T-helper 17 cell (primary cell): ENCODE measurements at places on chromosomes 6 and 20. TPM values are rescaled to one million over a fixed set of nuclear protein-coding genes. Genes with fewer than 3 reads are reported as not detected.

DDO gene
- total RNA-seq, result 0.21 TPM

HCRTR2 gene
- total RNA-seq, result not detected

MTFR2 gene
- 4.5 TPM for total RNA-seq

GRCh38 chr20:4427940-4428586, 293.6 kb upstream of the PRND start:
- no peak overlapping the region for H3K4me3 ChIP-seq
- peaks cover 64% of the 10 kb centered on the region for H3K27me3 ChIP-seq
- no peaks in the 10 kb centered on the region for H3K36me3 ChIP-seq

SLA2 gene
- 31.4 TPM for total RNA-seq

DNA sequence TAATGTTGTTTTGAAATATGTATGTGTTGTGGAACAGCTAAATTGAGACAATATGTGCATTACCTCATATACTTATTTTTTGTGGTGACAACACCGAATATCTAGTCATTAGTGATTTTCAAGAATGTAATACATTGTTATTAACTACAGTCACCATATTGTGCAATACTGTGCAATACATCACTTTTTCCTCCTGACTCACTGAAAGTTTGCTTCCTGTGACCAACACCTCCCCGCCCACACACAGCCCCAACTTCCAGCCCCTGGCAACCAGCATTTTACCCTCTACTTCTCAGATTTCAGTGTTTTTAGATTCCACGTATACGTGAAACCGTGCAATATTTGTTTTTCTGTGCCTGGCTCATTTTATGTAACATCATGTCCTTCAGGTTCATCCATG, 627.9 kb downstream of the PRKN start:
- no peaks in the 10 kb centered on the region for H3K36me3 ChIP-seq
- H3K4me1 ChIP-seq, result no peaks in the 10 kb centered on the region
- no peak overlapping the region for H3K4me3 ChIP-seq
- no peak for DNase-seq
- H3K27ac ChIP-seq, result no peak overlapping the region

DNA sequence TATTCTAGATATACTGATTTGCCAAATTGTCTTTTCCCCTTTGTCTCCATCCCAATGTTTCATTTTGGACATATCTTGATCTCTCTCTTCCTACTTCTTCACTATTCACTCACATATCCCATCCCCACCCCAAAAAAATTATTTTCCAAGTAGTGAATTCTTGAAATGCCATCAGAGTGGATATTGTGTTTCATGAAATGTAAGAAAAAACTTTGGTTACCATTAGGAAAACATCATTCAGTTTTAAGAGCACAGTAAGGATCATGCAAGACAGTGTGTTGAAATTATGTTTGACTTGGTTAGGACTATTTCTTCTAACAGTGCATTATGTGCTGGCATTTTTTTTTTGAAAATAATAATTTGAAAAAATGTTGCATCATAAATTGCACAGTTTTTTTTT, 5.7 kb downstream of the RSPO3 start:
- no peak overlapping the region for H3K4me3 ChIP-seq
- peaks cover 76% of the 10 kb centered on the region for H3K27me3 ChIP-seq
- H3K36me3 ChIP-seq, result no peaks in the 10 kb centered on the region
- no peak for DNase-seq

GRCh38 chr6:168138436-168138835, 59.4 kb upstream of the FRMD1 start:
- no peak overlapping the region for H3K4me3 ChIP-seq
- H3K27ac ChIP-seq, result no peak overlapping the region
- no peaks in the 10 kb centered on the region for H3K36me3 ChIP-seq
- DNase-seq, result no peak
- no peaks in the 10 kb centered on the region for H3K4me1 ChIP-seq
- peaks cover 14% of the 10 kb centered on the region for H3K27me3 ChIP-seq

- no peaks in the 10 kb centered on the region for H3K36me3 ChIP-seq
- H3K4me1 ChIP-seq, result no peaks in the 10 kb centered on the region
- DNase-seq, result no peak
- no peak overlapping the region for H3K4me3 ChIP-seq
- no peaks in the 10 kb centered on the region for H3K27me3 ChIP-seq
- H3K27ac ChIP-seq, result no peak overlapping the region
Measured at GRCh38 chr6:81362246-81362645, 390.2 kb downstream of the TENT5A start.

DNA sequence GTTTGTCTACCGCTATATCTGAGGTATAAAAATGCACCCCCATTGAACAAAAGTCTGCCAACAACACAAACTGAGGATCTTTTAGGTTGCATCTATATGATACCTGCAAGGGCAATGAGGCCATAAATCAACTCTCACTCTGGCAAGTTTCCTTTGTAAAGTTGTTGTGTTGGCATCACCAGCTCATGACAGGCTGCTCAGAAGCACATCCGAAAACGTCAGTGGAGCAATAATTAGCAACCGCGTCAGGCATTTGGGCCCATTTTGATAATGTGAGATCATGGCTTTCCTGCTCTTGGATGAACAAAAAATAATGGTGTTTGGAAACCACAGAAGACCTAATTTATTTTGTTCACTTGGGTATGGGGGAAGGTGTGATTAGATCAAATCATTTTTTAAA, 12.0 kb upstream of the SLC22A3 start:
- no peaks in the 10 kb centered on the region for H3K4me1 ChIP-seq
- H3K36me3 ChIP-seq, result no peaks in the 10 kb centered on the region
- H3K27ac ChIP-seq, result no peak overlapping the region
- H3K27me3 ChIP-seq, result peaks cover 42% of the 10 kb centered on the region

GRCh38 chr6:43848671-43849391, 78.8 kb downstream of the VEGFA start:
- H3K4me1 ChIP-seq, result peaks cover 12% of the 10 kb centered on the region
- H3K27me3 ChIP-seq, result peaks cover 35% of the 10 kb centered on the region
- no peak for DNase-seq

GRCh38 chr6:106974336-106974998, at the start of gene CD24:
CD24 (minus strand) TSS chr6:106974729; CDS start chr6:106974646, 83 bp downstream.
- no peak within 1 kb of the TSS for H3K27ac ChIP-seq
- H3K4me3 ChIP-seq, result peak within 1 kb of the TSS; percentile 84
- no peaks in the 10 kb centered on the region for H3K36me3 ChIP-seq
- H3K27me3 ChIP-seq, result peaks cover 48% of the 10 kb centered on the region

GRCh38 chr6:125099211-125100073, 54.1 kb upstream of the TPD52L1 start:
- peak overlapping the region; percentile 82 for H3K4me3 ChIP-seq
- H3K36me3 ChIP-seq, result peaks cover under 1% of the 10 kb centered on the region
- peak overlapping the region; percentile 65 for H3K27ac ChIP-seq

DNA sequence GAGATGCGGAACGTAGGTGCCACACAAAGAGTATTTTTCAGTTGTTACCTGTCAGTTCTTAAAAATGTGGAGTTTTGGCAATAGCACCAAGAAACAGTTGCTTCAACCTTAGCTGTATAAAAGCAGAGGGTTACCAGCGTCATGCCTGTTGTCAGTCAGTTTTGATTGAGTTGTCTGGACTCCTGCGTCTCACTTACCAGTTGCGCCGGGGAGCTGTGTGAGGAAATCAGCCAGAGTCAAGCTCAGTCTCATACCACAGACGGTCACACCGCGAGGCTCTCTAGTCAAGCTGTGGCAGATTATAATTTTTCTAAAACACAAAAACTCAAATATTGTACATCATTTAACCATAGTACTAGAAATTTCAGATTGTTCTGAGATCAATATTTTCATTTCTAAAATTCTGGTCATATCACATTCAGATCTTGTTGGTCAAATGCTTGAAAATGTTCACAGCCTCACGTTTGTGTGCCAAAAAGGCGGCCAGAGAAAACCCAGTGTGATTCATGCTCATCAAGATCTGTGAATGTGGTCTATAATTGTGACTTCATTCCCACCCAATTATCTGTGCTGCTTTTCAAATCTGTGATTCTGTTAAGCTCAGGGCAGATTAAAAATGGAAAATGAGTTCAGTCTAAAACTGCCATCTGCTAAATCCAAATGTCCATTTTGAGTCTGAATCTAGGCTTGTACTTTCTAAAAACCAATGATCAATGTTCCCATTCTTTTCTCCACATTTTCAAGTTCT, 37.5 kb downstream of the SASH1 start:
- no peak overlapping the region for H3K4me3 ChIP-seq
- H3K4me1 ChIP-seq, result no peaks in the 10 kb centered on the region
- H3K36me3 ChIP-seq, result no peaks in the 10 kb centered on the region
- DNase-seq, result no peak
- H3K27me3 ChIP-seq, result peaks cover 5% of the 10 kb centered on the region

- DNase-seq, result no peak
- H3K27ac ChIP-seq, result no peak overlapping the region
- no peaks in the 10 kb centered on the region for H3K36me3 ChIP-seq
- no peaks in the 10 kb centered on the region for H3K27me3 ChIP-seq
- H3K4me1 ChIP-seq, result peaks cover 44% of the 10 kb centered on the region
- H3K4me3 ChIP-seq, result peak overlapping the region; percentile 45
Measured at GRCh38 chr20:47352332-47353238, 3.9 kb downstream of the ZMYND8 start.

- no peak overlapping the region for H3K4me3 ChIP-seq
- DNase-seq, result no peak
- H3K27ac ChIP-seq, result no peak overlapping the region
Measured at GRCh38 chr6:66051812-66052211, 344.8 kb upstream of the EYS start.

GRCh38 chr6:33856655-33857054, 52.9 kb upstream of the MLN start:
- peaks cover 14% of the 10 kb centered on the region for H3K27me3 ChIP-seq
- no peaks in the 10 kb centered on the region for H3K36me3 ChIP-seq
- peaks cover 35% of the 10 kb centered on the region for H3K4me1 ChIP-seq
- peak overlapping the region; percentile 53 for H3K4me3 ChIP-seq
